ENCODE measurements at places on chromosomes 4 and X. TPM values are rescaled to one million over a fixed set of nuclear protein-coding genes. Genes with fewer than 3 reads are reported as not detected.

- DNase-seq: no peak
Observed at GRCh38 chr4:119016636-119017035, 119.0 kb upstream of the MYOZ2 start.

- no peak for DNase-seq
Observed at GRCh38 chrX:545452-545885, 85.1 kb upstream of the SHOX start.

- DNase-seq: no peak
Observed at GRCh38 chr4:106602711-106603110, 234.1 kb upstream of the GIMD1 start.

DNA sequence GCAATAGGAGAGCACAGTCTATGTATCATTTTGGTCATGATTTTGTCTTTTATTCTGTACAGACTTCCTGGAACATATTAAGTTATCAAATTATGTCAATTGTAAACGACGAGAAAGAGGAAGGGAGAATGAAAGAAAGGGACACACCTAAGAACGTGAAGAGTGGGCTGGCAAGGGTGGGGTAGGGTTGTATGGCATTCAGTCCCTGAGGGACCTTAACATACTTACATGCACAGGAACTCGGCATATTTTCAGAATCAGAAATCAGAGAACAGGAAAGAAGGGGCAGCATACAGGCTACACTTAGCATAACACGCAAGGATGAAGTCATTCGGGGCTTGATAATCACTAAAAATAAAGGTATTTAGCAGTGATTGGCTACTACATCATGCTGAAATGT lies 1375.0 kb upstream of the ADGRL3 start:
- DNase-seq: no peak

GRCh38 chrX:5180135-5180741 lies 1048.4 kb downstream of the NLGN4X start:
- DNase-seq: no peak

DNA sequence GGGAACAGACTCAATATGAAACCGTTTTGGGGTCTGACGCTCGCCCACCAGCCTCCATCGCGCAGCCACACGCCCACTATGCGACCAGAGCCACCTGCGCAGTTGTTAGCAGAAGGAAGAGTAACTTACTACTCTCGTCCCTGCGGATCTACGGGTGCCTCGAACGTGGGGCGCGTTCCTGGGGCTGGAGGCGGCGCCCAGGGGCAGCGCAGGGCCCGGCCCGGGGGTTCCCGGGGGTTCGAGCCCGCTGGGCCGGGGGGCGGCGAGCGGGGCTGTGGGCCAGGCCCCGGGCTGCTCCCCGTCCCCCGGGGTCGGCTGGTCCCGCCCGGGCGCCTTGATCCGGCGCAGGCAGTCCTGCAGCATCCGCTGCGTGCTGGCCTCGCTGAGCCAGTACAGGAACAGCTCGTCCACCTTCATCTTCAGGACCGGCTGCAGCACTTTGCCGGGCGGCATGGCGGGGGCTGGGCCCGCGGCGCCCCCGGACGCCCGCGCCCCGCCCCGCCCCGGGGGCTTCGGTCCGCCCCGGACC lies 404 bp downstream of the PPP2R3B start:
- DNase-seq: no peak

DNA sequence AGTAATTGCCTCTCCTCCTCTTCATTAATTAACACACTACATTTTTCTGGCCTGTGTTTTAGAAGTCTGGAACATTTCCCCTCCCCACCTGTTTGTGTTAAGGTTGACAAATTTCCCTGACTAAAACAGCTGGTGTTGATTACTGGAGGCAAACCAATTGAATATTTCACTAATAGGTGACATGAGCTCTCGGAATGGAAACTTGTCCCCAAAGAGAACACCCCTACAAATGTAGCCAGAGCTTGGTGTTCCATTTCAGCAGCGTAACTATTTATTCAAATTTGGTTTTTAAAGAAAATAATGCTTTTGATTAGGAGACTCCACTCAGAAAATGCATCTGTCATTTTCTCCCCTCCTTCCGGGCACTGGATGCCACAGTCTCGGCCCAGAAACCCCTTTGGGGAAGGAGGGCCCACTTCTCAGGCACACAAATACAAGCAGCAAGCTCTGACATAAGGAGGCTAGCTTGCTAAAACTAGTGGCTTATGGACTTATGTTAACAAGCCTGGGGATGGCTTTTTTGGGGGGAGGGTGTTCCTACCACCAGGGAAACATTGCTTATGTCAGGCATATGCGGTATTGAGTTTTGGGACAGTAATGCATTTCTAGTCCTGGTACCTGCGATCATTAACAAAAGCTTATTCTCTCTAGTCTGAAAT lies 2.2 kb downstream of the RNF150 start:
- DNase-seq: no peak

DNA sequence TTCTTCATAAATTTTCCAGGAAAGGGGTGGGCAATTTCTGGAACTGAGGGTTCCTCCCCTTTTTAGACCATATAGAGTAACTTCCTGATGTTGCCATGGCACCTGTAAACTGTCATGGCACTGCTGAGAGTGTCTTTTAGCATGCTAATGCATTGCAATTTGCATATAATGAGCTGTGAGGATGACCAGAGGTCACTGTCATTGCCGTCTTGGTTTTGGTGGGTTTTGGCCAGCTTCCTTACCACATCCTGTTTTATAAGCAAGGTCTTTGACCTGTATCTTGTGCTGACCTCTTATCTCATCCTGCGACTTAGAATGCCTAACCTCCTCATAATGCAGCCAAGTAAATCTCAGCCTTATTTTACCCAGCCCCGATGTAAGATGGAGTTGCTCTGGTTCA lies 577.8 kb downstream of the NLGN4X start:
- DNase-seq: no peak

- no peak for DNase-seq
Observed at GRCh38 chr4:90503677-90504076, 376.5 kb downstream of the CCSER1 start.

GRCh38 chrX:151776181-151776731 lies 41.7 kb downstream of the CNGA2 start:
- DNase-seq: no peak

DNA sequence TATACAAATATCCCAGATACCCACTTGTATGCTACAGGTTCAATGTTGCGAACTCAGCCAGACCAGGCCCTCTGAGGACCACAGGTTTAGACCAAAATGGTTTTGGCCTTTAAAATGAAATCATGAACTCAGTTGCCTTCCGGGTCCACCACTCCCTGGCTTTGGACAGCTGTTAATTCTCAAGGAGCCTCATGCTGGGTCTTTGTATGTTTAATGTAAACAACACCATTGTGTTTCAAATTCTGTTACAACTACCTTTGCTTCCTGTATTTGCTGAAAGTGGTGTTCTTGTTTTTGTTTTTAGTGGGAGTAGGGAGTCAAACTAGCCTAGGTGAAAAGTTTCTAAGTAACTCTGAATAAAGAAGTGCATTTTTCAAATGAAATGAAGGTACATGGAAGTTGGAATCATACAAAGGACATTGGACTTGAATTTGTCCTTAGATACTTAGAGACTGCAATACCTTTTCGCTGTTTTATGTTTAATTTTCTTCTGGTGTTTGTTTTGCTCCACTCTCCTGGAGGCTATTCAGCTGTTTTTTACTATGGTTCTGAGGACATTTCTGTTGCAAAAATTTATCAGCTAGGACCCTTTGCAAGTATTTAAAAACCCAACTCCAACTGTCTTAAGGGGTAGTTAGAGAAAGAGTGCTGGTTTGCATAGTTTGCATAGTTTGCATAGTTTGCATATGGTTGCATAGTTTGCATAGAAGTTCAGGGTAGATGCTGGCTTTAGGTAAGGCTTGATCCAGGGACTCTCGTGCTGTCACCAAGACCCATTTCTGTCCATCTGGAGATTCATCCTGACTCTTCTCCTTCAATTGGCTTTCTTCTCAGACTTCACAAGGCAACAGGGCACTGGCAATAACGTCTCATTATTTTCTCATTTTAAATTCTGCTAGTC lies 70.1 kb downstream of the MID1IP1 start:
- DNase-seq: no peak

DNA sequence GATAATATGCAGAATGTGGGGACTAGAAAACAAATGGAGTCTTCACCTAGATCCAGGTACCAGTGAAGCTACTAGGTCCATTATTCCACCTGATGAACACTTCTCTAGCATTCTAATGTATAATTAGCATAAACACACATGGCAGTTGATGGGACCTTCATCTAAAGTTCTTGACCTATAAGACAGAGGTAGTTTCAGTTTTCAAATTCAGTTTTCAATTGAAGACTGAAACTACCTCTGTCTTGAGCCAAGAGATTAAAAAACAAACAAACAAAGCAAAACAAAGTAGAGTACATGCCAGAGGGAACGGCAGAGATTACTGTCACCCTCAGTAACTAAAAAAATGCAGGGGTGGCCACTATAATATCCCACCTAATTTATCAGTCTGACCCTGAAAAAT lies 199.9 kb upstream of the NEIL3 start:
- no peak for DNase-seq

GRCh38 chr4:81527115-81527514 lies 55.4 kb upstream of the RASGEF1B start:
- DNase-seq: no peak

DNA sequence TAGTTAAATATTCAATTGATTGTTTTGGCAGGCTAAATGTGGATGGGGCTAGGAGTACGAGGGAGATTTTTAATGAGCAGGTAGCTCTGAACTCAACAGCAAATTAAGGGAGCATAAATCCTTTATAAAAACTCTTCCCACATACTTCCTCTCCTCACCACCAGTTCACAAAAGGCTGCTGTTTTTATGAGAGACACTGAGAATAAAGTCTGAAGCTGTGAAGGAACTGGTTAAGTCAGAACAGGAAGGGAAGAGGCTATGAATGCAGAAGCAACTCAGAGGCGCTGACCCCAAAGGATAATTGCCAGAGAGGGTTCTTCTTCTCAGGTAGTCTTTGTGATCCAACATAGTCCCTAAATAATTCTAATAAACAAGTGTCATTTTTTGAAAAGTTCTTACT lies 406.1 kb downstream of the GPM6A start:
- DNase-seq: no peak

DNA sequence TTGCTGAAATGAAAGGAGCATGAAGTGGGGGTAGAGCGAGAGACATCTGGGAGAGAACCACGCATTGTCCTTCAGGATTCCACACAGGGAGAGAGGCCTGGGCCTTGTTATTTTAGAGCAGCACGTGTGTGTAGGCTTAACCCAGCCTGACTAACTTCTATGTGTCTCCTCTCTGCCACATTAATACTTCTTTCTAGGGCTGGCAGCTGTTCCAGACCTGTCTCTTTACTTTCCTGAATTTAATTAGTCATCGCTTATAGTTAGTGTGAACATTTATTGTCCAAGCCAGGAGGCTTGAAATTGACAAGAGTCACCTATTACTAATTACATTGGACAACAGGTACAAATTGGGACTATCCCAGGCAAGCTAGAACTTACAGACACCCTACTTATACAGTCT lies 51.3 kb downstream of the SMAD1 start:
- DNase-seq: no peak

DNA sequence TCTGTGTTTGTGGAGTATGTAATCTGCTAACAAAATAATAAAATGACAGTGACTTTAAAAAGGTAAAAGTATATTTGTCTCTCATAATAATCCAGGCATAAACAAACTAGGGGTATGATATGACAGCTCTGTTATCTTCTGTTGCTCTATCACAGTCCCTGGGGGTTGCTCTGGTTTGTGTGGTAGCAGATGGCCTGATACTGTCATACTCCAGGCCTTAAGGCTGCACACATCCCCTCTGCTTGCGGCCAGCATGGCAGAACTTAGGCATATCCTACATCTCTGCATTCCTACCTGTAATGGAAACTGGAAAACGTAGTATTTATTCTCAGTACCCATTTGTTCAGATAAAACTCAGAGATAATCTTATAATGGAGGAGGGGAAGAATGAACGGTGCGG lies 117.9 kb upstream of the HAND2 start:
- DNase-seq: no peak

Gene C4orf50
- total RNA-seq: 0.33 TPM

Gene PPM1K
- 35.9 TPM for total RNA-seq

Gene UCP1
- not detected for total RNA-seq

Gene FDCSP
- total RNA-seq: not detected

Gene MAGEB17
- total RNA-seq: 0.50 TPM

Gene TMEM156
- total RNA-seq: 0.50 TPM

Data from esophagus muscularis mucosa (tissue), 4 donors.